Esophagus squamous epithelium (tissue), 5 donors: ENCODE measurements at places on chromosomes 3 and 15. TPM values are rescaled to one million over a fixed set of nuclear protein-coding genes. Genes with fewer than 3 reads are reported as not detected.

GRCh38 chr15:92624401-92624991, 31.1 kb downstream of the FAM174B start:
- DNase-seq: no peak

- no peak for DNase-seq
These were observed 1.3 kb downstream of the SLC7A14 start for GRCh38 chr3:170584585-170585007.

GRCh38 chr3:11662392-11662990, 18.8 kb upstream of the VGLL4 start:
- DNase-seq: no peak

DNA sequence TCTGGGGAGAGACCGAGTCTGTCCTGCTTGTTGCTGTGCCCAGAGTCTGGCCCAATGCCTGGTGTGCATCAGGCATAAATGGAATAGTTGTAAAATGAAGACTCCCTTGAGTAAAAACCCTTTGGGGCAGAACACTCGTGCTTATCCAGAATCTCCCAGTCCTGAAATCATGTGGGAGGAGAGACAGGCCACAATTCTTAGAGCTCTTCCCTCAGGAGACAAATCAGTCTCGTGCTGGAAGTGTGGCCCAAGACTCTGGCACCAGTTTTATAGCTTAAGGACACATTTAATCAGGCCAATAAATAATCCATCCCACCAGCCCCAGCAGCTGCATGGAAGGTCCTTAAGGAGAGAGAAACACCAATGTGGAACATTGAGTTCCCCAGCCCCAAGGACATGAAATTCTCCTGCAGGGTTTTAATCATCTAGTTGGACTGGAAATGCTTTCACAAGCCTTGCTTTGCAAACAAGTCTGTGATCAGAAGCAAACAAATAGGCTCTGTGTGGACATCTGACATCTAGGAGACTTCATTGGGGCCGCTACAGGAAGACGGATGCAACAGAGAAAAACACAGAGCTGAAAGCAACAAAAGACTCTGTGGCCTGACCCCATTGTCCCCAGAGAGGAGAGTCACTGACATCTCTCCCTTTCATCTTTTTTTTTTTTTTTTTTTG, 70.4 kb downstream of the LSM3 start:
- no peak for DNase-seq

GRCh38 chr3:127780536-127781400, 41.5 kb downstream of the MGLL start:
- DNase-seq: no peak

DNA sequence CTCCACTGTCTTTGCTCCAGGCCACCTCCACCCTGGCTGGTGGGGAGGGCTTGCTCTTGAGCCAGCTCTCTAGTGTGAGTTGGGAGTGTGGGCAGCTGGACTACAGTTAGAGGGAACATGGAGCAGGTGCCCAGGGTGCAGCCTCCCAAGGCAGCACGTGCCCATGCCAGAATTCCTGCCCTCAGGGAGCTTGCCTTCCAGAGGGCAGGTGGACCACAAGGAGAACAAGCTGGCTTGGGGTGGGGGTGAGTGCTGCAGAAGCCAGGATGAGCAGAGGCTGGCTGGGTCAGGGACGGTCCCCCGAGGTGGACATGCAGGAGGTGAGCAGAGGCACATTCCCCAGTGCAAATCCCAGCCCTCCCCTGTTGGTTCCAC, 89.5 kb downstream of the VGLL4 start:
- DNase-seq: no peak

Gene ZNF385D
- 0.82 TPM for total RNA-seq

Gene CLRN1
- not detected for total RNA-seq

Gene PLAAT1
- 3.4 TPM for total RNA-seq
